ENCODE measurements at places on chromosomes 5 and 9. TPM values are rescaled to one million over a fixed set of nuclear protein-coding genes. Genes with fewer than 3 reads are reported as not detected.

The ANKRD31 gene
- under 0.01 TPM for total RNA-seq

The ZNF608 gene
- 13.3 TPM for total RNA-seq

The LCN12 gene
- total RNA-seq, result not detected

The CCIN gene
- 1.4 TPM for total RNA-seq

The SERF1A gene
- 2.1 TPM for total RNA-seq

The UBE2QL1 gene
- not detected for total RNA-seq

The ERMP1 gene
- 79.1 TPM for total RNA-seq

The SOWAHA gene
- 0.24 TPM for total RNA-seq

The ANKRD55 gene
- total RNA-seq, result not detected

The NRARP gene
- 15.7 TPM for total RNA-seq

The NR5A1 gene
- 0.21 TPM for total RNA-seq

The PDZD2 gene
- 8.3 TPM for total RNA-seq

The SLC36A2 gene
- total RNA-seq, result not detected

The CMYA5 gene
- 0.21 TPM for total RNA-seq

The NUTM2F gene
- total RNA-seq, result not detected

The CNTLN gene
- total RNA-seq, result 0.85 TPM

The SURF6 gene
- 11.9 TPM for total RNA-seq

The FREM1 gene
- not detected for total RNA-seq

The F2RL1 gene
- 32.2 TPM for total RNA-seq
